ENCODE measurements at places on chromosomes 6 and 20.

DNA sequence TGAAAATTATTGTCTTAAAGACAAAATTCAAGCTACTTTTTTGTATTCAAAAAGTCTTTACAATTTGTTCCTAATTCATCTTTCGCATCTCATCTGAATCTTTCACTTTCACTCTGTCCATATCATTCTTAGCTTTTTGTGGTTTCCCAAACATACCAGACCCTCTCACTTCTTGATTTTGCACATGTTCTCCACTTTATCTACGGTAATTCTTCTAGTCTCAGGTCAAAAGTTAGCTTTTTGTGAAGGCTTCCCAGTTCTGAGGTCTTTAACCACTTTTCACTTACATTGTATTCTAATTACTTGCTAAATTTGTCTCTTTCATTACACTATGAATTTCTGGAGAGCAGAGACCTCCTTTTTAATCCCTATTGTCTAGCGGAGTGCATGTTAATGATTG lies 34.6 kb upstream of the EPHA7 start:
- no peak for DNase-seq

- no peak for DNase-seq
Measured at GRCh38 chr6:88983532-88983931, 20.1 kb upstream of the RNGTT start.

DNA sequence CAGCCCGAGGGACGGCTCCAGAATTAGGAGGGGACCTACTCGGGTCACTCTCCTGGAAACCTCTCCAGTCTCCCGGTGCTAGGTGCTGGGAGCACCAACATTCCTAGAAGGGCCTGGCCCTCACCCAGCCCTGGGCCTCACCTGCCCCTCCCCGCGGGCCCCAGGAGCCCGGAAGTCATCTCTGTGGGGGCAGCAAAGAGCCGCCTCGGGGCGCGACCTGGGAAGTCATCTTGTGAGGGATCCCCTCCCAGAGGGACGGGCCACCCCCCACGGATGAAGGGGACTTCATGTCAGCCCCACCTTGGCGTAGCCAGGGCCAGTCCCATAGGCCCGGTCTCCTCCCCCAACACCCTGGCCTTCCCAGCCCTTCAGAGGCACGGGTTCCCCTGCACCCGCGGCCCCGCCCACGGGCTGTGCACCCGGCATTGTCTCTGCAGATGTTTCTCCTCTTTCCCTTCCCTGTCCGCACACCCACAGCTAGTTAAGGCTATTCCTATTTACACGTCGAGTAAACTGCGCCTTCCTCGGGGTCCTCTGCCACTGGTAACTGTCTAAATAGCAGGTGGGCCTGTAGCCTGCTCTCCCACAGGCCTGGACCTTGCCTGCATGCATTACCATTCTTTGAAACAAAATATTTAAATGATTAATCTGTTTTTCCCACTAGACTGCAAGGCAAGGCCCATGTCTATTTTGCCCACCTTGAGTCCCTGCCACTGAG lies 896 bp upstream of the RNASET2 start:
- peak; percentile 82 for DNase-seq

DNA sequence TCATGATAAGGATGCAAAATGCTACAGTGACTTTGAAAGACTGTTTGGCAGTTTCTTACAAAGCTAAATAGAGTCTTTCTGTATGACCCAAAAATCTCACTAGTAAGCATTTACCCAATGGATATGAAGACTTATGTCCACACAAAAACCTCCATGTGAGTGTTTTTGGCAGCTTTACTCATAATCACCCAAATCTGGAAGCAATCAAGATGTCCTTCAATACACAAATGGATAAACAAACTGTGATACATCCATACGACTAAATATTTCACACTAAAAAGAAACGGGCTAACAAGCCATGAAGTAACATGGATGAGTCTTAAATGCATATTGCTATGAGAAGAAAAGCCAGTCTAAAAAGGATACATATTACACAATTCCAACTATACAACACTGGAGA lies 117.2 kb downstream of the PDE10A start:
- DNase-seq = no peak

DNA sequence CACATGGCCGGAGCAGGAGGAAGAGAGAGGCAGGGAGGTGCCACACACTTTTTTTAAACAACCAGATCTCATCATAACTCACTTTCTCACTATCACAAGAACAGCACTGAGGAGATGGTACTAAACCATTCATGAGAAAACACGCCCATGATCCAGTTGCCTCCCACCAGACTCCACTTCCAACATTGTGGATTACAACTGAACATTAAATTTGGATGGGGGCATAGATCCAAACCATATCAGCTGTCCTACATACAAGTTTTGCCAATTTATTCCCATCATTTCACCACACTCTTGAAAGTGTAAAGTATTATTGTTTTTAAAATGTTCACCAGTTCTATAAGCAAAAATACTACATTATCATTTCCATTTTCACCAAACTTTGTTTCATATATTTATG lies 33.9 kb upstream of the VGLL2 start:
- no peak for DNase-seq

GRCh38 chr20:52494244-52494643 lies 302.7 kb upstream of the ZFP64 start:
- no peak for DNase-seq

- no peak for DNase-seq
Measured at GRCh38 chr20:3728876-3729275, 3.6 kb upstream of the HSPA12B start.

- no peak for DNase-seq
Measured at GRCh38 chr6:51814418-51814817, 273.0 kb downstream of the PKHD1 start.

GRCh38 chr6:36863670-36864540 lies 10.7 kb downstream of the PPIL1 start:
- DNase-seq = no peak

GRCh38 chr6:1337791-1338190 lies 25.9 kb downstream of the FOXQ1 start:
- DNase-seq = no peak

DNA sequence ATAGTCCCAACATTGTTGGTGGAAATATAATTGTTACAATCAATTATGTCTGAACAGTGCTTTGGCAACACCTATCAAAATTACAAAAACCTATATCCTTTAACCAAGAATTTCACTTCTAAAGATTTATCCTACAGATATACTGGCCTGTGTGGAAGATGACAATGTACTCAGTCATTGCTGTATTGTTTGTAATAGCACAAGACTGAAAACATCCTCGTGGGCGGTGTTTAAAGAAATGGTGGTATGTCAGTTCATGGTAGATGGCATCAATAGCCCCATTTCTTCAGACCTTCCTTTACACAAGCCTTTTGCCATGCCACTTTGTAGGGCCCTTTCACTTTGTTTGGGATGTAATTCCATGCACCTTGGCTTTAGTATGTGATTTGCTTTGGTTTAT lies 9.8 kb upstream of the TPBG start:
- DNase-seq = no peak

DNA sequence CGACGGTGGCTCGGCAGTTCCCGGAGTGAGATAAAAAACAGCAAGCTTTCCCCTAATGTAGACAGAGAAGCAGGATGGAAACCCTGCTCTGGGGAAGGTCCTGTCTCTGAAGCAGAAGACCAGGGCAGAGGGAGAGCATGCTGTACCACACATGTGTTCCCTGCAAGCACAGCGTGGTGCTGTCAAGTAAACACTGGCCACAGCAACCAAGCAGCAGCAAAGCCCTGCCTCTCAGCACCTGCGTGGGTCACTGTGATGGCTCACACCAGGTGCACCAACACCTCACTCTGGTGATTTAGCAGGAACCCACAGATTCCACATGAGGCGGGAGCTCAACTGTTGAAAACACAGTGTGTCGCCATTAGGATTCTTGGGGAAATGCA lies 65.2 kb upstream of the TXNDC5 start:
- DNase-seq = no peak
